Esophagus squamous epithelium (tissue), 5 donors: ENCODE measurements at places on chromosomes 4 and X.

DNA sequence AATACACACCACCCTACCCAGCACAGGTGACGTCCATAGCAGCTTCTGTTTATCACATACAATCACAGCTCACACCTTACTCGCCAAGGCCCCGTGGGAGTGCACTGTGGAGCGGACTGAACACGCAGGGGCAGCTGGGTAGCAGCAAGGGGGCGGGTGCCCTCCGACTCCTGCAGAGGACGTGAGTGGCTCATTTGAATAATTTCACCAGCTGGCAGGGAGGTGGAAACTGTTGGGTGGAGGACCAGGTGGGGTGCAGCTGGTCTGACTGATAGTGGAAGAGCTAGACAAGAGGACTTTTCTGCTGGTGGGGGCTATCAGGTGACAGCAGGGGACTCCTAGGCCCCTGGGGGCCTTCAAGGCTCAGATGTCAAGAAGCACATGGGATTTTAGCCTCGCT is 16.3 kb downstream of the MAN2B2 start:
- DNase-seq = no peak

DNA sequence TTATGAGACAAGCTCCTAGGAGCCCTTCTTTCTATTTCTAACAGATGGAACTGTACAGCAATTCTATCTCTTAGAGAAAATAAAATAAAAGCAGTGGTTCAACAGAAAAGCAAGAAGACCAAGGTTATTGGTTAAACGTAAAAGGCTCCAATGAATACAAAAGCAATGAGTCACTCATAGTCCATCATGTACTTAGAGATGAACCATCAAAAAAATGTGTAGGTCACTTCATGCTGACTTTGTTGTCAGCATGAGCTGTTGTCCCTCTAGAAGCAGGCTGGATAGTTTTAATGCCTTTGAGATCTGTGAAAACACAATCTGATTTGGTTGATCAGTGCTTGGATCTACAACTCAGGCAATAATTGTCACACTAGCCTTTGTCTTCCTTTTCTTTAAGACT is 378.6 kb upstream of the ANXA10 start:
- no peak for DNase-seq

DNA sequence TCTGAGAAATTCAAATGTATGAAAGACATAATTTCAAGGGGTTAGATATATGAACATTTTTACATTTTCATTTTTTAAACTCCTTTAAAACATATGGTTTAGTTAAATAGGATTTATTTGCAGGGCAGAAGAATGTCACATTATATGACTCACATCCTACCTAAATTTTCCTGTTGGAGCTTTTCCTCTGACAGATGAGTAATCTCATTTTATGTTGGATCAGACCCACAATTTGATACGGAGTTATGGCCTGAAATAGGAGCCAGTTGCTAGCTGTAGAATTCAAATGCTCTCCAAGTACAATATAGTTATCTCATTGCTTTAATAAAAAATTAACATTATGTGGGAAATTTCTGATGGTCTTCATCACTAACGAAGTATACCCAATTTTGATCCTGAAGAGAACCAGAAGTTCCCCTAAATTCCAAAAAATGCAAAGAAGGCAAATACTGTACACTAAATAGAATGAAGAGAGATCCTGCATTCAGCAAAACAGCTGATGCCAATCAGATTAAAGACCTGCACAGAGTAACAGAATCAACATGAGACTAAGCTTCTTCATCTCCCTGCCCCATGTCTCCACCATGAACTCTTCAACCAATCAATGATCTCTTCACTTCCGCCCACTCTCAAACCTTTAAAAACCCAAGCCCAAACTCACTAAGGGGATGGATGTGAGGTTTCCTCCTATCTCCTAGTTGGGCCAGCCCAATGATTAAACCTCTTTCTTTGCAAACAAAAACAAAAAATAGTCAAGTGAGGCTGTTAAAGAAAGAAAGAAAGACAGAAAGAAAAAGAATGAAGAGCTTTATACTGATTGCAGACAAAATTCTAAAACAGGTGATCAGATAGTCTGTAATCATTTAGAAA is 10.9 kb upstream of the EXOSC9 start:
- DNase-seq = no peak

GRCh38 chr4:125781651-125782050 is 466.9 kb downstream of the FAT4 start:
- DNase-seq = no peak
